Sigmoid colon (tissue), 7 donors: ENCODE measurements at places on chromosomes 2 and 18. TPM values are rescaled to one million over a fixed set of nuclear protein-coding genes. Genes with fewer than 3 reads are reported as not detected.

DNA sequence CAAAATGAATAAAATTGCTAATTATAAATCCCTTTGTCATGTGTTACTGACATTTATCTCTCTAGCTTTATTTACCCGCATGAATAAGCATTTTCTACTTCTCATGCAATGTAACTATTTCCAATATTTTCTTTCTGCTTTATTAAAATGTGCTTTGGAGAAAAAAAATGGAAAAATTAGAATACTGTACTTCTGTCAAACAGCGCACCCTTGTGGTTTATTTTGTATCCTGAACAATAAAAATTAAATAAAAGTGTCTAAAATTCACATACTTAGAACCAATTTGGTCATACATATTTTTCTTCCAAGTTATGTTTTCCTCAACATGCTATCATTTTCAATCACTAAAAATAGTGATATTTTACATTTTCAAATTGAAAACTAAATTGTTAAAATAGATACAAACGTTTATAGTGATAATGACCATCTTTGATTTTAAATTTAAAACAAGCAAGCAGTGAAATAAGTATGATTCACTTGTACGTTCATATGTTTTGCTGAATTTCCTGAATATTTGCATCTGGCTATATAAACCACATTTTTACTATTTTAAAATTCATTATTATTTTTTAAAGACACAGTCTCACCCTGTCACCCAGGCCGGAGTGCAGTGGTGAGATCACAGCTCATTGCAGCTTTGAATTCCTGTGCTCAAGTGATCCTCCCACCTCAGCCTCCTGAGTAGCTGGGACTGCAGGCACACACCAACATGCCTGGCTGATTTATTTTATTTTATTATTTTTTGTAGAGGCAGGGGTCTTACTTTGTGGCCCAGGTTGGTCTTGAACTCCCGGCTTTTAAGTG lies 95.9 kb upstream of the GRB14 start:
- no peak for DNase-seq

NCKAP5 gene
- 0.52 TPM for polyA plus RNA-seq

MREG gene
- polyA plus RNA-seq: 3.0 TPM

GRCh38 chr2:20665243-20666004 lies 1.5 kb upstream of the GDF7 start:
- no peak for DNase-seq

VIT gene
- polyA plus RNA-seq: 6.0 TPM

DNA sequence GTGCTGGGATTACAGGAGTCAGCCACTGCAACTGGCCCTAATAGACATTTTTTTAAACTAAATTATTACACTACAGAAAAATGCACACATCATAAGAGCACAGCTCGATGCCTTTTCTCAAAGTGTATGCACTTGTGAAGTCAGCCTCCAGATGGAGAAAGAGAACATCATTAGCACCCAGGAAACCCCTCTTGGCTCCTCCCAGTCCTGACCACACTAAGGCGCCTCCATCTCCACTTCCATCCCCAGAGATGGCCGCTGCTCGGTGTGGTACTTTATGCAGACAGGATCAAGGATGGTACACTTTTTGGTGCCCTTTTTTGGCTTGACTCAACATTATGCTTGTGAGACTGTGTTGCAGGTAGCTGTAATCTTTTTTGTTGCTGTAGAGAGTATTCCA lies 34.8 kb downstream of the RRM2 start:
- DNase-seq: no peak

DNA sequence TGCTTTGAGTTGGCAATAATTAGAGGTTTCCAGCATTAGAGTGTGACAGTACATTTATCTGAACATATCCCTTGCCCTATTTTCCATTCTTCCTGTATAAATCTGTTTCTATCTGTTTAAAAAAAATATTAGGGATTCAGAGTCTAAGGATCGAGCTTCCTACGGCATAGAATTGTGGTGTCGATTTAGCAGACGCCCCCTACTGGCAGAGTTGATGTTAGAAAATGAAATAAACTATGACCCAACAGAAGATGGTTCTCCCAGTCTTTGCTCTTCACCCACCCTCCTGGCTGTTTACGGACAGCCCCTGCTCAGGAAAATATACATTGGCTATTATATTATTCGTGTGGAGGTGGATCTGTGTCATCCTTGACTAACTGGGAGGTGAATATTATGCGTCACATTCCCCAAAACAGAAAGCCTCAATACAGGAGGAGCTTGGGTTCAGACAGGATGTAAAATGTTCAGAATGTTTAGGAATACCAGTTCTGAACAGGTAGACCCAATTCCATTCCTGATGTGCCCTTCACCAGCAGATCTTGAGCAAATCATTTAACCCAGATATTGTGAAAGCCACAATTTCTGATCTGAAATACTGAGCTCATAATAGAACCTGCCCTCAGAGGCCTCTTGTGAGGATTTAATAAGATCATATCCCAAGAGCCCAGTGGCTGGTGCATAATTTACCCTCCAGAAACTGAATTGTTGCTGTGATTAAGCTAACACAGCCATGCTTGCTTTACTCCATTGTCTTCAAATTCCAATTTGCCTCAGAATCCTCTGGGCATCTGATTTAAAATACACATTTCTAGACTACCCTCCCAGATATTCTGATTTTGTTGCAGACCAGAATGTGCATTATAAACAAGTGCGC lies 10.8 kb upstream of the ERMN start:
- DNase-seq: no peak

- no peak for DNase-seq
These were observed 42.3 kb upstream of the LPIN2 start for GRCh38 chr18:3055186-3055728.

GRCh38 chr2:43609290-43609918 lies 13.6 kb upstream of the THADA start:
- no peak for DNase-seq

GRCh38 chr18:57921708-57922107 lies 118.6 kb upstream of the ATP8B1 start:
- no peak for DNase-seq

- peak; percentile 79 for DNase-seq
These were observed 51.7 kb downstream of the NOP58 start for GRCh38 chr2:202317080-202317857.

DNA sequence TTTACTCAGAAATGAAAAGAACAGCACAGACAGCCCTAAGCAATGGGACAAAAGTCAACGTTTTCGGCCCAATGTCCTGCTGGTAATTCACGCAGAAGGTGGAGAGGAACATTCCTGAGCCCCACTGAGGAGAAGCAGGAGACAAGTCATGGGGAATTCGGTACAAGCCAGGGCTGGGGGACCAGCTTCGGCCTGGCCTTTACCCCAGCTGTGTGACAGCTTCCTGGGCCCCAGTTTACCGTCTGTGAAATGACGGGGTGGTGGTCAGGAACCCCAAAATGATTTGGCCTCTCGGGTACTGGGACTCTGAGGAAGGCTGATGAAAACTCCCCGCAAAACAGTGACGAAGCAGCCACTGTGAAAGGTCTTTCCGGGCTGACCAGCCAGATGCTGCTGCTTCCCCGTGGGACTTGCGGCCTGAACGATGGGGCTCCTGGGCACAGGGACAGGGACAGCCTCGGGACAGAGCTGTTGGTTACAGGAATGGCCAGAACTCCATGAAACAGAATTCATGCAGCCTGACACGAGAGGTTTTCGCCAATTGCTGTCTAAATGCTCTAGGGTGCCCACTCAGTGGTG lies 21.6 kb downstream of the KIF1A start:
- DNase-seq: peak; percentile 48

DNA sequence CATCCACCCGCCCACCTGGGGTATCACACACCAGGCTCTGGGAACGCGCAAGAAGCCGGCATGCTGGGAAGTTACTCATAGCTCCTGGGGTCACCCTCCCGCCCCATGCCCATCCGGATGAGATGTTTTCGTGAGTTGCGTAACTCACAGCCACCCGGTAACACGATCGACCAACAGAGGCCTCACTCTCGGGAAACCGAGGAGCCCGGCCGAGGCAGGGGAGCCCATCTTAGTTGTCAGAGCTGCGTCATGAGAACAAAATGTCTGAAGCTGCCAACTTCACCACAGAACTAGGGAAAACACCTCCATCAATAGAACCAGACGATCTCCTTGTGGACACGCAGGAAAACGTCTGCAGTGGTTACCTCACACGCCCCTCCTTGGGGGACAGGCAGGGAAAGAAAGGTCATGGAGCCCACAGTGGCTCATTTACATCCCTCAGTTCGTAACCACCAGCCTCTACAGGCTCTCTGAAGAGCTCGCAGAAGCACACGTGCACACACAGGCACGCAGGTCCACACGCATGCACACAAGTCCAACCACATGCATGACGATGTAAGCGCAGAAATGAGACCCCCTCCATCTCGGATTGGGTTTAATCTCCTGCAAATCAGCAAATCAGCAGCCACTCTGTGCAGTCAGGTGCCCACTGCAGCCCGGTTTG lies 26.2 kb downstream of the ADI1 start:
- no peak for DNase-seq

GRCh38 chr2:27123302-27124150 lies at the start of gene ABHD1:
TSS of gene ABHD1 (plus strand) at chr2:27123815. CDS start at chr2:27123949, 134 bp downstream.
- DNase-seq: peak; percentile 79

CASP10 gene
- 11.4 TPM for polyA plus RNA-seq

RESP18 gene
- polyA plus RNA-seq: not detected

DNA sequence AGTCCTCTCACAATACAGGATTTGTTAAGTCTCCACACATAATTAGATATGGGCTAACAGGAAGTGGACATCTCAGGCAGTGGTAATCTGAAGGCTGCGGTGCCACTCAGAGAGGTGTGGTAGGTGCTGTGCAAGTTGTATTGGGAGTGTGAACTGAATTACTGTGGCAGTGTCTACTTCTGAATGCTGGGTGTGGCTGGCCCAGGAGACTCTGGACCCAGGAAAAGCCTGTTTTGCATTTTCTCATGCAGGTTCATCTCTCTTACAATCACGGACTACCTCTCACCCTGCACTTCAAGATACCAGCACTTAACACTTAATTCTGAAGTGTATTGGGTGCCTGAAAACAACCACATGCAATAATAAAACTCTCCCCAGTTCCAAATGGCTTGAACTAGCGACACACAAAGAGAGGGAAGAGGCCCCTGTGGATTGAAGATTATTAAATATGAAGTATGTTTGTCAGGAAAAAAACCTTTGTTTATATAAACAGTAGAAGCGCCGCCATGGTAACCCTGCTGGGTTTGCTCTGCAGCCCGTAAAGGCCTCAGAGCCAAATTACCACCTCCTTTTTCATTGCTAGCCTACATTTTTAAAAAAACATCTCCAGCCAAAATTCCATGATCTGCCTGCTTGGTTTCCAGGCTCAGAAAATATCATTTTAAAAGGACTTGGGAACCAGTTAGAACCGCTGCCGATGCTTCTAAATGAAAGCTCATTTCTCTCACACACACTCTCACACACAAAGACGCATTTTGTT lies 77.5 kb downstream of the GFPT1 start:
- DNase-seq: peak; percentile 81

DNA sequence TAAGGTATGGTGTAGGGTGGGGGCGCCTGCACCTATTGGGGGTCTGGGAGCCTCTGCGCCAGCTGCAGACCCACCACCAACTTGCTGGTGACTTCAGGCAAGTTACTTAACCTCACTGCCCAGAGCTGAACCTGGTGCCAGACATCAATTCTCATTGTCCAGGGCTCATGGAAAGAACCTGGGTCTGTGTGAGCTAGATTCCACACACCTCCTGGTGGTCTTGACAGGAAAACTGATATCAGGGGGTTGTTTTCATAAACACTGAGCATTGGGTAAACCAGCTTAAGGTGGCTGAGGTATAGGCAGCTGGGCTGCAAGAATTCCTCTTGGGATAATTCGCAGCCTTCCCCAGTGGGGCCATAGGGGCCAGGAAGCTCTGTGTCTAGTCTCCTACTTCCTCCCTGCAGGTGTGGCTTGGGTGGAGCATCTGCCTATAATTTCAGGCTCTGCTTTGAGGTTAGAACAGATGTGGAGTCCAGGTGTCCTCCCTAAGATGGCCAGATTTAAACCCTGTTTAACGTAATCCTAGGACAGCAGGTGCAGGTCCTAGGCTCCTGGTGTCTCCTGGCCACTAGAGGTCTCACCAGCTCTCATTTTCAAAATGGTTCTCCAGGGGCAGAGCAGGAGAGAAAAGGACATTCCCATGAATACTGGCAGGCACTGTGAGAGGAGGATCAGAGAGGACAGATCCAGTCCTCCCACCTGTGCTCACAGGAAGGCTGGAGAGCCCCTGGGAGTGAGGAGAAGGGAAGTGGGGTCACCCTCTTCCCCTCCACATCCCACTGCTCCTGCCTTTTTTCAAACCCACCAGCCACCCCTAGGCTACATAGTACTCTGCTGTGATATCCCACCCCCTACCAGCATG lies 100.4 kb upstream of the SMAD2 start:
- DNase-seq: peak; percentile 65

DNA sequence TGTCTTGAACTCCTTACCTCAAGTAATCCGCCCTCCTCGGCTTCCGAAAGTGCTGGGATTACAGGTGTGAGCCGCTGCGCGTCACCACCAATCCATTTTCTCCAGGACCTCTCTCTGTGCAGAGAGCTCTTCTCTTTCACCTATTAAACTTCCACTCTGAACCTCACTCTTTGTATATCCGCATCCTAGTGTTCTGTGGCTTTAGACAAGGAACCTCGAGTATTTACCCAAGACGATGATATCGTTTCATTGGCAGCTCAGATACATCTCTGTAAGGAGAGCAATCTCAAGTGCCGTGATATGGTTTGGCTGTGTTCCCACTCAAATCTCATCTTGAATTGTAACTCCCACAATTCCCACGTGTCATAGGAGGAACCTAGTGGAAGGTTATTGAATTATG lies 15.1 kb upstream of the WDR33 start:
- no peak for DNase-seq

GPR35 gene
- polyA plus RNA-seq: 28.2 TPM

DNA sequence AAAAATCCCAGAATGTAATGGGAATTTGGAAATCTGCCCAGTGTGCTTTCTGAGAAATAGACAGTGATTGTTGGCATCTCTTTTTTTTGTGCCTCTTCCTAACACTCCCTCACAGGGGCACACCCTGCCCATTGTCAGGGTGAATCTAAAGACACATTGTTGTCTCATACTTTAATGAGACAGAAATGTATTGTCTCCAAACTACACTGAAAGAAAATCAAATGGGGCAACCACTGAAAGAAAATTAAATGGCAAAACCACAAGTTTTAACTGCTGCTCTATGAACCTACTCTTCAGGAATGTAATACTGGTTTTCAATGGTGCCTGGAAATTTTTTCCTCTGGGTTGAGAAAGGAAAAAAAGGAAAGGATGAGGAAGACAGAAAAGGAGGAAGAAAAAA lies 43.2 kb upstream of the GLS start:
- DNase-seq: no peak

DNA sequence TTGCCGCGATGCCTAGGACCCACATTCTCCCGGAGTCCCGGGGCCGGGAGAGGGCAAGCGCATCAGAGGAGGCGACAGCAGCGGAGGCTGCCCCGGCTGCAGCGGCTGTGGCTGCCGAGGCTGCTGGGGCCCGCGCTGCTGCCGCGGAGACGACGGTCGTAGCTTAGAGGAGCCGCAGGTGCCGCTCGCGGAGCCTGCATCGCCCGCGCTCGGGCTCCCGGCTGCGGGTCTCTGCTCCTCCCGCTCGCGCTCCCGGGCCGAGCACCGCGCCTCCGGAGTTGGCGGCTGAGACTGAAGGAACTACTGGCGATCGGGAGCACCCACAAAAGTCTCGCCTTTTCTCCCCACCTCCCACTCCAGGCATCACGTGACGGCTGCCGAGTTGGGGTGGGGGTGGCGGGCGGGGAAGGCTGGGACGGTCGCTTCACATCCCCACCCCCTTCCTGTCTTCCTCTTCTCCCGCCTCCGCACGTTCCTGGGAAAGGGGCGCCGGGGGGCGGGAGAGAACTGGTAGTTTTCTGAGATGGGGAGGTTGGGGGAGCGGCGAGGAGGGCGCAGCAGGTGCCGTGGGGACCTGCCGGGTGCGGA lies at the start of gene LYPD1:
Gene LYPD1, minus strand, starts transcription at position 298 of the 588 bp plus-strand sequence. Its CDS starts 273 bp downstream, at position 25.
- no peak for DNase-seq
